Right hindlimb (tissue), 1 donor: ENCODE measurements at places on chromosomes 1 and 21.

DNA sequence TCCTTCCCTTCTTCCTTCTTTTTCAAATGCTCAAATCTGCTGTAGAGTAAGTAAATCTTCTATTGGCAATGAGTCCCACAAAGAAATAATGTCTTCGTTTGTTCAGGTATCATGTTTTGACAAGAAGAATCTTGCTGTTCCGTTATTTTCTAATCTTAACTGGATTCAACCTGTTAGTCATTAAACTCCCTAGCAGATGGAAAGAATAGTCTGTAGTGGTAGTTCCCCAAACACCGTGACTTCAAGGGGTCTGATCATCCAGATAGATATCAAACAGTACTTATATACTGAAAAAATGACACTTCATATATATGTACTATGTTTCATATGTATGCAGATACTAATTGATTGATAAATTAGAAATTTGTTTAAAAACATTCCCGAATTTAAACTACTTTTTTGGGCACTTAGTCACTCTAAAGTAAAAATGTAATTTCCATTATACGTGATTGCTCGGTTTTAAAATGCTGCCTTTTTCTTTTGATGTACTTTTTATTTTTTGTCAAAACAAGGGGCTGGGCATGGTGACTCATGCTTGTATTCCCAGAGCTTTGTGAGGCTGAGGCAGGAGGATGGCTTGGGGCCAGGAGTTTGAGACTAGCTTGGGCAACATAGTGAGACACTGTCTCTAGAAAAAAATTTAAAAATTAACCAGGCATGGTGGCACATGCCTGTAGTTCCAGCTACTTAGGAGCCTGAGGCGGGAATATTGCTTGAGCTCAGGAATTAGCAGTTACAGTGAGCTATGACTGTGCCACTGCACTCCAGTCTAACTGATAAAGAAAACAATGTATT, 335.7 kb upstream of the SNX7 start:
- DNase-seq: peak; percentile 21

DNA sequence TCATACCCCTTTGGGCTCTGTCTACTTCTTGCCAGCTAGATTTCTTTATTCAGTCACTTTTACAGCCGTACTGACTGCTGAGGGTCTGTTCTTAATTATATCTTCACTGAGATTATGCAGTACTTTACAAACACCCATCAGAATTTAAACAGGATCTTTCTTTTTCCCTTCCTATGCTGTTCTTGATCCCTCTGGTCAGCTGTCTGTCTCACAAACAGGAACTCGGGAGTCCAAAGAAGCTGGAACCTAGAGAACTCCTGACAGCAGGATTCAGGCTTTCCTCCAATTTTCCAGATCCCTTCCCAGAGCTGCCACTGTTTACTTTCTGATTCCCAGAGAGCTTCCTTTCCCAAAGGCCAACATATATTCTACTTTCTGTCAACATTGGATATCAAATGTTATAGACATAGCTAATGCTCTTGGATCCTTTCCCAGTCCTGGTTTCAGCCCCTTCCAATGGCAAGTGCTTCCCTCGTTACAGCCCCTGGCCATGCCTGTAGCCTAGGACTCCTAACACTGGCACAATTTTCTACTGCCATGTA, 59.5 kb downstream of the ATP2B4 start:
- peak; percentile 37 for DNase-seq

- DNase-seq: no peak
Observed at GRCh38 chr1:215601276-215601675, 34.2 kb downstream of the KCTD3 start.

GRCh38 chr1:93394514-93394913, 48.8 kb downstream of the DR1 start:
- no peak for DNase-seq

GRCh38 chr1:4797429-4797828, 143.0 kb downstream of the AJAP1 start:
- DNase-seq: no peak

DNA sequence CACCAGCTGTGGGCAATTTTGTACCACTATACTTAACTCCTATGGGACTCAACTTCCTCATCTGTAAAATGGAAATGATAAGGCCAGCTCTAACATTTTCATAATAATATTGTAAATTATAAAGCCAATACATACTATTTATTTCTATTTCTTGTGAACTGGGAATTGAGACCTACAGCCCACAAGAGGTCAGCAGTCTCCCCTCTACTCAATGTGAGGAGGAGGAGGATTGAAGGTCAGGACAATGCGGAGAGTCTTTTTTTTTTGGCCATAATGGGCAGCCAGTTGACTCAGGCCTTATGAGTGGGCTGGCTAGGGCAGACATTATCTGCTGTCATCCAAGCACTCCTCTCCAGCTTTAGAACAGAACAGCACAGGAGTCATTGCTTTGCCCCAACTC, 90.5 kb downstream of the NUF2 start:
- DNase-seq: no peak

DNA sequence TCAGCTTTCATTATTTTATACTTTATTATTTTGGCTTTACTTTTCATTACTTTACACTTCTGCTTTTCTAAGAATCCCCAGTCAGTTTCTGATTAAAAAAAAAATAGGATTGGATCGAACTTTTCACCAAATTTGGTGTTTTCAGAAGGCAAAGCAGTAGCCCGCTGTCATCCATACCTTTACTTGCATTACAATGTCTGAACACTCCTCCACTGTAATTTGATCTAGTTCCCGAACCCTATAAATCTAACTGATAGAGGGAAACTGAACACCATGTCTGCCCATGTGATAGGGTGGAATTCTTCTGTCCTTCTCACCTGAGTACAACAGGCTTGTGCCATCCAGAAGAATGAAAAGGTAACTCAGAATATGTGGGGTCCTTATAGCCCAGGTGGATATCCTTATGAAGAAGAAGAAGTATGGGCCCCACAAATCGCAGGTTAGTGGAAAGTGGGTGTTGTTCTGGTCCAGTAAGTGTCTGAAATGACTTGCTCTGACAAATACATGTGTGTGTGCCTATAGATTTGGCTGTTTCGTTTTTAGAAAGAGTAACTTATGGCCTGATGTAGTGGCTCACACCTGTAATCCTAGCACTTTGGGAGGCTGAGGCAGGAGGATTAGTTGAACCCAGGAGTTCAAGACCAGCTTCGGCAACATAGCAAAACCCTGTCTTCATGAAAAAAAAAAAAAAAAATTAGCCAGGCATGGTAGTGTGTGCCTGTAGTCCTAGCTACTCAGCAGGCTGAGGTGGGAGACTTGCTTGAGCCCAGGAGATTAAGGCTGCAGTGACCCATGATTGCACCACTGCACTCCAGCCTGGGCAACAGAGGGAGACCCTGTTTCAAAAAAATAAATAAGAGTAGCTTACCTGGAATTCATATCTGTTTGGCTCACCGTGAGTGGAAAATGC, 26.6 kb upstream of the CDC14A start:
- no peak for DNase-seq

DNA sequence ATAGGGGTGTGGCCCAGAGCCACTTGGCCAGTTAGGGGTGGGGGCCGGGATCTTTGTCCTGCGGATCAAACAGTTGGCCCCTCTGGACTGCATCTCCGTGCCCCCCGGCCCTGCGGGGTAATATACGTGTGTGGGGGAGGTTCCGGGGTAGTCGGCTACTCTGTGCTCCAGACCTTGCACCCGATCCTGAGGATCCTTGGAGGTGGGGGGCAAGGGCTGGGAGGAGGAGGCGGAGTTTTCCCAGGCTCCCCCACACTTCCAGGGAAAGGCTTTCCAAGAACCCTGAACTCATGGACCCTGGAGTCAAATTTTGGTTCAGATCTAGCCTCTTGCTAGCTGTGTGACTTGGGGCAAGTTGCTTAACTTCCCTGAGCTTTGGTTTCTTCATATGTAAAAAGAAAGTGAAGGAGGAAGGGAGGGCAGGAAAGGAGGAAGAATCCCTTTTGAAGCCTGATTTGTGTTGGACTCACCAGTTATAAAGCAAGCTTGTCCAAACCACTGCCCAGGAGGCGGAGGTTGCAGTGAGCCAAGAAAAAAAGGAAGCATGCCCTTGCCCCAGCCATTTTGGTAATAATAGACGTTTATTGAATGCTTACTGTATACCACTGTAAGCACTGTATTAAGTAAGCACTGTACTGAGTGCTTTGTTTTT, 686 bp downstream of the MIIP start:
- no peak for DNase-seq

GRCh38 chr1:155396874-155397476, 76.3 kb downstream of the RUSC1 start:
- no peak for DNase-seq

- DNase-seq: peak; percentile 94
Observed at GRCh38 chr1:155193275-155193990, 14.3 kb downstream of the THBS3 start.

GRCh38 chr21:30718239-30718909, at the start of gene KRTAP21-3:
KRTAP21-3 (minus strand) TSS chr21:30718777; CDS start chr21:30718759, 18 bp downstream.
- no peak for DNase-seq

DNA sequence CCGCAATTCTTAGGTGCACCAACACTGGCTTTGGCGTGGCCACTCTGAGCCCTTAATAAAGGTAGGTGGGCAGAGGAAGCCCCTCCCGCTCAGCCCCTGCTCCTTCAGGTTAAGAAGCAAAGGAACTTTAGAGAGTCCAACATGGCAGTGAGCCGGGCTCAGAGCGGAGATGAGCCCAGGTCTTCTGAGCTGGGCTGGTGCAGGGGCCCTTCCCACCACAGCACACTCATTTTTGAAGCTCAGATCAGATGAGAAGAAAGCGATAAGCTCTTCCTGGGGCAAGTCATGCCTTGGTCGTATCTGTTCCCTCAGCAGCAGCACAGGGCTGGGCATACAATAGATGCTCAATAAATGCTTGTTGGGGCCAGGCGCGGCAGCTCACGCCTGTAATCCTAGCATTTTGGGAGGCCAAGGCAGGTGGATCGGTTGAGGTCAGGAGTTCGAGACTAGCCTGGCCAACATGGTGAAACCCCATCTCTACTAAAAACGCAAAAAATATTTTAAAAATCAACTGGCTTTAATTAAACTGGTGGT, 51.1 kb upstream of the TARDBP start:
- DNase-seq: no peak

DNA sequence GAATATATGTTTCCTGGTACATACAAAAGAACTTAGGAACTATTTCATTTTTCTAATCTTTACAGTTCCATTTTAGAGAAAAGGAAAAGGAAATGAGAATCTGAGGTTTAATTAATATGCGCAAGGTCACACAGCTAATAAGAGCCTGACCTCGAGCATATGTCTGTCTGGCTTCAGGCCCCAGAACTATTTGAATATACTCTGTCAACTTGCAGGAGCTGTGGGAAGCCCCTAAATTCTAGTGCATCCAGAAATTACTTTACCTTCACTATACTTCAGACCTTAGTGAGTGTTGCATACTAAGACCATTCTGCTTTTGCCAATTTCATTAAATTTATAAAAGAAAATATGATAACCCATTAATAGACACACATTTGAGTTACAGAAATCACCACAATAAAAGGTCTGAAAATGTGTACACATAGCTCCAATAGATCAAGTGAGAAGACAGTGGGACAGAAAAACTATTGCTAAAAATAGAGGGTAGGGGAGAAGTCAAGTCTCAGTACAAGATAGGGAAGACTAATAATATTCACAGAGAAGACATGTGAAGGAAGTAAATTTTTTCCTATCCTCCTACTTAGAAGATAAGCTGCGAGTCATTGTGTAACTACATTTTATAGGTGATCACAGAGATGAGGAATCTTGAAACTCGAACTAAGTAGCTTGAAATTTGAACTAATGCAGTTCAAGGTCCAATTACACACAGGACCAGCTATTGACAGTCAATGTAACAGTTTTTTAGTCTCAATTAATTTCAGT, 3.8 kb downstream of the RGS13 start:
- DNase-seq: no peak

GRCh38 chr1:187624812-187625545, 796.2 kb downstream of the PLA2G4A start:
- no peak for DNase-seq

DNA sequence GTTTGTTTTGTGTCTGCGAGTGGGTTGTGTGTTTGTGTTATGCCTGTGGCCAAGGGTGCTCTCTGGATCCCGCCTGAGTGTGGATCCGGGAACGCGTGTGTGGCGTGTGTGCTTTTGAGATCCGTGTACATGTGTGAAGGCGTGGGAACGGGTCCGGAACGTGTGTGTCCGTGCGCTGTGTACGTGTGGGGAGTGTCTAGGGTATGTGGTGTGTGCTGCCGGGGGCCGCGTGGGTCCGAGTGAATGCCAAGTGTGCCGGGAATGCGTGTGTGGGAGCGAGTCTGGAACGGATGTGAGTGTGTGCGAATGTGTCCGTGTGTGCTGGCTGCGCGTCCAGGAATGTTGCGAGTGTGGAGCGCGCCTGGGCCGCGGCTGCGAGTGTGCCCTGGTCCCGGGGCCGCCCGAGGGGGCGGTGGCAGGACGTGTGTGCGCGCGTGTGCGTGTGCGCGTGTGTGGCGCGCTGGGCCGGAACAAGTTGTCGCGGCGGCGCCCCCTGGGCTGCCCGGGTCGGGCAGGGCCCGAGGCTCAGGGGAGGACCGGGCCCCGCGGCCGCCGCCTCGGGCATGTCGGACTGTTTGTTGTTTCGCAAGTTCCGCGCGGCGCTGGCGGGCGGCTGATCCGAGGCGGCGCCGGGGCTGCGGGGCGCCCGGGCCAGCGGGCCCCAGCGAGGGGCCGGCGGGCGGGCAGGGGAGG, 953 bp downstream of the PTPRU start:
- DNase-seq: peak; percentile 59

DNA sequence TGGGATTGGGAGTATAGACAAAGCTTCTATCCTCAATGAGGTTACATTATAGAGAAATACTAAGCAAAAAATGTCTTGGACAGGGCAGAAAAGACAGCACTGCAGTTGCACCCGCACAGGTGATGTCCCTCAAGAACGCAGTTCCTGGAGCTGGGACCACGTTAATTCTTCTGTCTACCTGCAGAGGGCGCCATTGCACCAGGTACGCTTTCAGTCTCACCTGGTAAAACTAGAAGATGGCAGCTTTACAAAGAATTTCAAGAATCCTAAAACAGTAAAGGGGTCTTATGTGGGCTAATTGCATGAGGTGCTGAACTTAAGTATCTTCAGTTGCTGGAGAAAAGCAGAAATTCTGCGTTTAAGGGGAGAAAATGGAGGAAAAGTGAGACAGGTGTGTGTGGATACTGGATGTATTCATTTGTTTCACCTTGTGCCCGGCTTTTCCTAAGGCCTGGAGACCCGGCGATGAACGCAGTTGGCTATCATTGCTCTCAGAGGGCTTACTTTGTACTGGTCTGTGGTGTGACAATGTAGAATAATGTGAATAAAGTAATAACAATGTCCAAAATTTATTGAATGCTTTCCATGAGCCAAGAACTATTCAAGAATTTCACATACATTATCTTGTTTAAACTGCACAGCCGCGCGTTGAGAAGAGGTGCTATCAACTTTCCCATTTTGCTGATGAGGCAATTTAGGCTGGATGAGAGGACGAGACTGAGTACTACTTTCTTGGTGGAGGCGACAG, 276.3 kb upstream of the GREM2 start:
- no peak for DNase-seq
